Anterior cingulate cortex (tissue), 58 donors: ENCODE measurements at places on chromosomes 3 and 15.

GRCh38 chr3:4938281-4938982 is 40.8 kb upstream of the BHLHE40 start:
- no peak for DNase-seq

GRCh38 chr3:16482194-16482769 is 31.2 kb downstream of the RFTN1 start:
- no peak for DNase-seq

DNA sequence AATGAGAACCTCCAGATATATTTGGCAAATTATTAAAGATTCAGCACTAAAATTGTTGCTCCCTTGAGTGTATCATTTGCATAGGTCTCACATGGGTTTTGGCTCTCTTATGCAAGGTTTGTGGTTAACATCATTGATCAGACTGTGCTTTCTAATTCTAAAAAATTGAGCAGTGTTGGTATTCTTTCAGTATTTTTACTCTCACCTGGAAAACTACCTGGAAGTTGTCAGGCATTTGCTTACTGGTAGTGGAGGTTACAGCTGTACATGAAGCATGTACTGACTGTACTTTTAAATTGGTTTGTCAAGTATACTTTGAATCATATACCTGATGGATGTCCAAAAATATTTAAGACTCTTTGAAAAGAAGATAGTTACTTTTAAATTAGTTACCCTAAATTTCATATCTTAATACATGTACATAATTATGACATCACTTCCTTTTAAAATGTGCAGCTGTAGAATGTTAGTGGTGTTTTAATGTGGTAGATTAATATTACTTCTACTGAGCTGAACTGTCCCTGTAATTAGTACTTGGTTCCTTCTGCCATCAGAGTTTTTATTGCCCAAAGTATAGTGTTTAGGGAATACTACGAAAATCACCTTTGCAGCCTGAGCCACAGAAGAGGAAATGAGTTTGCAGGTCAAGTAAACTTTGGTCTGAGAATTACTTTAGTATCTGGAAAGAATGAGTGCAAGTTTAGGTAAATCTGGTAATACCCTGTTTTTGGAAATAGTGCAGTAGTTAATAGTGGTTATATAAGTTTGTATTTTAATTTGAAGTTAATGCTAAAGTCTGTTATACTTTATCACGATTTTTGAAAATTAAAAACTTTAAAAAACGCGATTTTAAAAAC is 2.8 kb downstream of the CHD2 start:
- no peak for DNase-seq

- no peak for DNase-seq
Observed at GRCh38 chr3:139444446-139444845, 31.9 kb downstream of the RBP2 start.

DNA sequence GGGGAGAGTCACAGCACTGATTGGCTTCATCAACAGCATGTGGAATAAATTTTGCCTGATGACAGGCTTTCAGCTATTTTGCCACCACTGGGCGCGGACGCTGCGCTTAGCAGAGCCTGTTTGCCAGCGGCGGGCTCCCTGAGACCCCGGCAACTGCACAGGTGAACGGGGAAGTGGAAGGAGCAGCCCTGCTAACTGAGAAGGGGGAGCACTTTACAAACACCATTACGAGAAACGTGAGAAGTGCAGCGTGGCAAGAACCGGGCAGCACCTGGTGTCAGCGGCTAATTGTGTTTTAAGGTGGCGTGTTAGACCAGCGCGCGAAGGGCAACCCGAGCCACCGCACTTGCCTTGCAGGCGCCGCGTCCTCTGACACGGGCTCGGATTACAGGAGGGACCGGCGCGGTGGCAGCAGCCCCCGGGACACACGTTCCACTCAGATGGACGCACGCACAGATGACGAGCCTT is 307.8 kb upstream of the ARRDC4 start:
- DNase-seq, result no peak

DNA sequence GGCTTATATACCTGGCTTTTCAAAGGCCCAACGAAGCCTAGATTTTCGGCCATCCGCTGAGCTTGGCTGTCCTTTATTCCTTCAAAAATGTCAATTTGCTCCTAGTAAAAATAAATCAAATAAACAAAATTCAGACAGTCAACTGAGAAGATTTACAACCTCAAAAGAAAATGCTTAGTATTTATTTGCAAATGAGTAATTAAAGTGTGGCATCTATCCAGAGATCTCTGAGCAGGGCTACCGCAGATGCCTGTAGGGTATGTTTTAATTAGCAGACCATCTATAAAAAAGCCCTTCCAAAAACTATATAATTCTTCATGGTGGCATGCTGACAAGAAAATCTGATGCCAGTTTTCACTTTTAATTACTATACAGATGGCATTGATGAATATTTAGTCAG is 136.2 kb downstream of the SUCLG2 start:
- no peak for DNase-seq

GRCh38 chr15:41512512-41512939 is 1.1 kb downstream of the LTK start:
- no peak for DNase-seq

GRCh38 chr3:149751551-149751950 is 738 bp downstream of the COMMD2 start:
- DNase-seq, result no peak

- DNase-seq, result no peak
Observed at GRCh38 chr15:77380033-77380432, 39.9 kb downstream of the PEAK1 start.

DNA sequence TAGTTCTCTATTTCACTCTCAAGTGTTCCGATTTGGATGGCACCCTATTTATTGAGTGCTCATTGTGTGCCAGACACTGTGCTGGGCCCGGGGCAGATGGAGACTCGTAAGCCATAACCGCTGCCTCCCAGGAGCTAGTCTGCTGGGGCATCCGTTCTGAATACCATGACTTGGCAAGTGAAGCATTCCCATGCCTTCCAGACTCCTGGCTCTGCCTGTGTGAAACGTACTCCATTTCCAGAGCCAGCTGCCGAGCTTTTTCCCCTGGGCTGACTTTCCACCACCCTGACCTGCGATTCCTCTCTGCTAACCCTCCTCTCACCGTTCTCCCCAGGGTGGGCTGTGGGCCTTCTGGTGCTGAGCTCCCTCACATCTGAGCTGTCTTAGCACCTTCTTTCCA is 303.1 kb upstream of the CTDSPL start:
- no peak for DNase-seq

DNA sequence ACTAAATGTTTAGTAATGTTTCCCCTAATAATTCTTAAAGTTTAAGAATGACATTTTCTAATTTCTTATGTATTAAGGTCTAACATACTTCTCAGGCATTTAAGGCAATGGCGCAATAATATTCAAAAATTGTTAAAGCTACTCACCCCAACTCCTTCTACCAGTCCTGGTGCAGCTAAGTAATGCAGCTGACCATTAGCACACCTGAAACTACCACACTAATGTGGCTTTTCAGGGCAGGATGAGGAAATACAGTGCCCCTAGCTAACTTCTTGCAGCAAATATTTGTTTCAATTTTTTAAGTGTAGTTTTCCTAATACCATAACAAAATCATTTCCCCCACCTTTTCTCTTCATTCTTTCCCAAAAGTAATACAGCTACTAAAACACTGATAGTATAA is 827.7 kb downstream of the FHIT start:
- DNase-seq, result no peak

DNA sequence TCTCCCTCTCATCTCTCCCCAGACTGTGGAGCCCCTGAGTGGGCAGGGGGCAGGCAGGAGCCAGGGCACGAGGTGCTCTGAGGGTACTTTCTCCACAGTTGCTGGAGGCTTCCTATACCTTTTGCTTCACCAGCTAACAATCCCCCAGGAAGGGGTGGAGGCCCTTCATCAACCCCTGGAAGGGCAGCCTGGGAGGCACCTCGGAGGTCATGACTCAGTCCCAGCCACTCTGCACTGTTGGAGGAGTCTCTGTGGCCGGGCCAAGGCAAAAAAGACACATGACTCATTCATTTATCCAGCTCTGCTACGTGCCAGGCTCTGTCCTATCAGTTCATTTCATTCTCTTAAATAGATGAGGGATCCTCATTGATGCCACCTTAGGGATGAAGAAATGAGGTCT is 15.6 kb upstream of the KY start:
- no peak for DNase-seq
